ENCODE measurements at places on chromosomes 5 and 9. TPM values are rescaled to one million over a fixed set of nuclear protein-coding genes. Genes with fewer than 3 reads are reported as not detected.

The LCN1 gene
- total RNA-seq: not detected

The ESM1 gene
- total RNA-seq: 0.27 TPM

The INSL6 gene
- not detected for total RNA-seq

The SPATA31E1 gene
- total RNA-seq: not detected

The SEMA5A gene
- total RNA-seq: 27.5 TPM

The FLT4 gene
- total RNA-seq: 8.1 TPM

The SPATA9 gene
- total RNA-seq: 0.82 TPM

The CATSPER3 gene
- 0.45 TPM for total RNA-seq

The ARL14EPL gene
- not detected for total RNA-seq

The SPINK6 gene
- not detected for total RNA-seq

The IARS1 gene
- total RNA-seq: 135 TPM

The LCNL1 gene
- 0.82 TPM for total RNA-seq

The POLE3 gene
- total RNA-seq: 28.4 TPM

The ADAMTS12 gene
- total RNA-seq: 7.6 TPM
